ENCODE measurements at places on chromosomes 2 and 18.

GRCh38 chr2:239462191-239462515 lies 61.3 kb upstream of the HDAC4 start:
- no peak for DNase-seq

- DNase-seq: no peak
Measured at GRCh38 chr2:207848545-207848928, 78.8 kb upstream of the FZD5 start.

- DNase-seq: no peak
Measured at GRCh38 chr18:51653507-51654213, 456.2 kb upstream of the MEX3C start.

DNA sequence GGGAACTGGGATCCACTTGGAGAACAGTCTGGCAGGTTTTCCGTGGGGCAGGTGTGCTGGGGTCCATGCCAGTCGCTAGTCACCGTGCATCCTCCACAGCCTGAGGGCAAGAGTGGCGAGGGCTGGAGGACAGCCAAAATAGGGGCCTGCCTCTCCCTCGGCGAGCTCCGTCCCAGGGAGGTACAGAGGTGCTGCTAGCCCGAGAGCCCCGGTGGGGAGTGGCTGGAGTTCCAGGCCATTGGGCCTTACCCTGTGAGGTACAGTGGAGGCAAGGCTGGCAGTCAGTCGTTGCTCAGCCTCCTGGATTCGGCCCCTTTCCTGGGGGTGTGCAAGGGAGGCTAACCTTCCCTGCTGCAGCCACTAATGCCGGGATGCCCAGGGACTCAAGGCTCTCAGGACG lies 406.6 kb downstream of the CMPK2 start:
- DNase-seq: no peak

GRCh38 chr2:27073782-27074181 lies 2.3 kb upstream of the OST4 start:
- no peak for DNase-seq
